ENCODE measurements at places on chromosomes 12 and 14. TPM values are rescaled to one million over a fixed set of nuclear protein-coding genes. Genes with fewer than 3 reads are reported as not detected.
A peak's percentile ranks its signal among the peaks of the same experiment; 100 is the strongest.

- DNase-seq: no peak
Observed at GRCh38 chr12:6113691-6114475, 10.6 kb downstream of the VWF start.

GRCh38 chr12:106387848-106388377, 30.4 kb downstream of the POLR3B start:
- no peak for DNase-seq

DNA sequence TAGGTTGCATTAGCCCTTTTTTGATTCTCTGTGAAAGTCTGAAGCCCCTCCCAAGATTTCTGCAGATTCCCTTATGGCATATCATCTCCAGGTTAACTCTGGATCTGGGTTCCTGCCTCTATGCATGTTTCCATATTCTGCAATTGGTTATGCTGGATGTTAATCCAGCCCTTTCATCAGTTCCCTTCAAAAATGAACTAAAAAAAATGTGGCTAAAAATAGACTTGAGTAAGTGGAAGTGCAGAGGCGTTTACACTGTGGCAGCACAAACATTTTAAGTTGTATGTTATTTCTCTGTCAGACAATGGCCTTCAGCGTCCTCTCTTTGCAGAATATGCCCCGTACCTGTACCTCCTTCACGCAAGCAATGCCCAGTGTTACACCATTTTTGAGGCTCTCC, 11.4 kb downstream of the MGST1 start:
- DNase-seq: no peak

GRCh38 chr14:61219673-61220072, 61.5 kb downstream of the TMEM30B start:
- no peak for DNase-seq

- DNase-seq: no peak
Observed at GRCh38 chr12:72024613-72025012, 86.0 kb downstream of the TPH2 start.

- DNase-seq: peak; percentile 39
Observed at GRCh38 chr14:77026166-77026929, 2.2 kb downstream of the IRF2BPL start.

DNA sequence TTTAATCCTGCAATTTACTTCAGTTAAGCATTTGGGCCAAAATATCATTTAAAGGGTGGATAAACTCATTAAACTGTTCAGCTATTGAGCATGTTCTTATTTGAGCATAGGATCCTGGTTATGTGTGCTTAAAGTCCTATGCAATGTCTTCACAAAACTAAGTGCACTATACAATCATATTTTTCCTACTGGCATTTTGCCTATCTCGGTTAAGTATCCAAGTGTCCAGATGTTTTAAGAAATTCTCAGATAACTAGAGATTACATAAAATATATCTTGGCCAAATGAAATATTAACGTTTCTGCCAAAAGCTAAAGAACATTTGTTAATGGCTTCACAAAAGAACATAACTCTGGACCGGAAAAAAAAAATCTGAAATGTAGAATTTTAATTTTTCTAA, 250.8 kb upstream of the LRFN5 start:
- DNase-seq: no peak

The OTOGL gene
- 0.53 TPM for total RNA-seq
